ENCODE measurements at places on chromosomes 7 and 10.

DNA sequence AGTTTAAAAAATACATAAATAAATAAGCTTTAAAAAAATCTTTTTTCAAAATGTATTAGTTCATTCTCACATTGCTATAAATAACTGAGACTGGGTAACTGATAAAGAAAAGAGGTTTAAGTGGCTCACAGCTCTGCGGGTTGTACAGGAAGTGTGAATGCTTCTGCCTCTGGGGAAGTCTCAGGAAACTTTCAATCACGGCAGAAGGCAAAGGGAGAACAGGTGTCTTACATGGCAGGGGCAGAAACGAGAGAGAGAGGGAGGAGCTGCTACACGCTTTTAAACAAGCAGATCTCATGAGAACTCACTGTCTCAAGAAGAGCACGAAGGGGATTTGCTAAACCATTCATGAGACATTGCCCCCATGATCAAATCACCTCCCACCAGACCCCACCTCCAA, 114.6 kb downstream of the DNAJC1 start:
- DNase-seq, result no peak

DNA sequence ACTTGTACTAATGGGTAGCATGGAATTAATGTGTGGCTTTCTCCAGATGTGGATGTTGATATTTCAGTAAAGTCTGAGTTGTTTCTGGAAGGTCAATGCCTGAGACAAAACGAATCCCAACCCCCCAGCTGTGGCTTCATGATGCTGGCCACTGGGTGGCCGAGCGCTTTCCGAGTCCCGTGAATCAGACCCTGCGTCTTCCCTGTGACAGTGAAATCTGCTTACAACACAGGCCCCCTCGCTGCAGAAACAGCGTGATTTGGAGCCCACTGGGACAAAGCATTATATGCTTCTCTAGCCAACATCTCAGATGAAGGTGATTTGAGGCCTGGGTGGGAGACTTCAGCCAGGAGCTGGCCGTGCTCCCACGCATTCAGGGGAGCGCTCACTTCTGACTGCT, 124.7 kb downstream of the WDR37 start:
- no peak for DNase-seq

- DNase-seq, result no peak
Measured at GRCh38 chr7:128791972-128792327, 182 bp downstream of the CCDC136 start.

- no peak for DNase-seq
Measured at GRCh38 chr7:72924386-72924732, 536 bp upstream of the POM121 start.

DNA sequence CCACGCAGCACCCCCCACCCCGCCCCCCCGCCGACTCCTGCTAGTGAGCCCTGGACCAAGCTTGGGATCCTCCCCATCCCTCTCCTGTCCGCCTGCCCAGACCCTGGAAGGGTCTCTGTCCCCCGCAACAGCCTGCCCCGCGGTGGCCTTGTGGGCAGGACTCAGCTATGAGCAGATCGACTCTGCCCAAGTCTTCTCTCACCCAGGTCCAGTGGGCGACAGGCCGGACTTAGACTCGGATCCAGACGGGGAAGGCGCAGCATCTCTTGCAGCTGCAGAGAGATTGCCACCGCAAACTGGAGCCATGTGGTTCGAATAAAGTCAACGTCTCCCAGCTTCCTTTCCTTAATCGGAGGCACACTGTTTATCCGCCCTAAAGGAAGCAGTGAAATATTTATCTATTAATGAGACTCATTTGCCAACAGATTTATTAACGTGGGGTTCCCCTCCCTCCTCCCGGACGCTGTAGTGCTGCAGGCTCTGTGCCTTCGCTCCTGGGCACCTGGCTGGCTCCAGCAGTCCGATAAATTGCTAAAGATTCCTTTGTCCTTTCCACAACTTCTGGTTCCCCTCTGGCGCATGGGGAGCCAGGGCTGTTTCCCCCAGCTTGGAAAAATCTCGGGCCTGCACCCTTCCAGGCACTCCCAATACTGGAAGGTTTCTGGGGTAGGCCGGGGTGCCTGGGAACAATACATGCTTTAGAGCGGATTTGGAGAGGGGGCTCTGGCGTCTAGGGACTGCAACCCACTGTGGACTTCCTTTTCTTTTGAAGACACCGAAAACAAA, 634 bp upstream of the HOXA7 start:
- no peak for DNase-seq

DNA sequence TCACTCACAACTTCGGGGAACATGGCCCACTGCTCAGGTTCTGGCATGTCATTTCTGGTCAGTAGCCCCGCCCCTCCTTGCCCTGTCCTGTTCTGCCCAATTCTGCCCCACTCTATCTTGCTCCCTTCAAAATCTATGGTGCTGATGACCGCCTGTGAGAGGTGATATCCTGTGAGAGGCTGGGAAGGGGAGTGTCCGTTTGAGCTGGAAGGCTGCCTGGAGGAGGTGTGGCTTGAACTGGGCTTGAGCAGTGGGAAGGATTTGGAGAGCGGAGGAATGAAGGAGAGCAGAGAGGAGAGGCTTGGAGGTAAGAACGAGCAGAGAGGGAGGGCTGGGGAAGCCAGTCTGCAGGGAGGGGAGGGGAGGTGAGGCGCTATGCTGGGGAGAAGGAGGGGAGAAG, 145.3 kb downstream of the RPS24 start:
- no peak for DNase-seq

DNA sequence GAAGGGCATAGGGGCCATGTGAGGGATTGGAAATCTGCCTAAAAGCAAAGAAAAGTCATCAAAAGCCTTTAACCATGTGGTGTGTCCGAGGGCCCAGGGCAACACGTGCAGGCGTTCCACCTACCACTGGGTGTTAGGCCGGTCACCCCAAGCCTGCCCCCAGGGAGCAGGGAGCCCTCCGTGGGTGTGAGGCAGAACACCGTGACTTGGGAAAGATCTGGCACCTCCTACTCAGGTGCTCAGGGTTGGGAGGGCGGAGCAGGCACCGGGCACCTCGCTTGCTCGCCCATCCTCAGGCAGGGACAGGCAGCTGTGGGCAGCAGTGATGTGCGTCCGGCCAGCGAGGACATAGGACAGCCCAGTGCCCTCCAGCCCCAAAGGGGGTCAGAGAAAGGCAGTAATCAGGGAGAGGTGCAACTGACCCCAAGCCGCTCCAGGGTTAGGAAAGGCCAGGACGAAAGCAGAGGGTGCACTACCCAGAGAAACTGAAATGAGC, 80.7 kb upstream of the CHST15 start:
- DNase-seq, result no peak

DNA sequence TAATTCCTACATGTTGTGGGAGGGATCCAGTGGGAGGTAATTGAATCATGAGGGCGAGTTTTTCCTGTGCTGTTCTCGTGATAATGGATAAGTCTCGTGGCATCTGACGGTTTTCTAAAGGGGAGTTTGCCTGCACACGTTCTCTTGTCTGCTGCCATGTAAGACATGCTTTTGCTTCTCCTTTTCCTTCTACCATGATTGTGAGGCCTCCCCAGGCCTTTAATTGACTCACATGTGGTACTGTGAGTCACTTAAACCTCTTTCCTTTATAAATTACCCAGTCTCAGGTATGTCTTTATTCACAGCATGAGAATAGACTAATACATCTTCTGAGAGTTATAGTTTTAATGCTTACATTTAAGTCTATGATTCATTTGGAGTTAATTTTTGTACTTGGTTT, 22.6 kb upstream of the CPN1 start:
- no peak for DNase-seq

- no peak for DNase-seq
Measured at GRCh38 chr10:132847856-132848255, 61.9 kb upstream of the NKX6-2 start.

DNA sequence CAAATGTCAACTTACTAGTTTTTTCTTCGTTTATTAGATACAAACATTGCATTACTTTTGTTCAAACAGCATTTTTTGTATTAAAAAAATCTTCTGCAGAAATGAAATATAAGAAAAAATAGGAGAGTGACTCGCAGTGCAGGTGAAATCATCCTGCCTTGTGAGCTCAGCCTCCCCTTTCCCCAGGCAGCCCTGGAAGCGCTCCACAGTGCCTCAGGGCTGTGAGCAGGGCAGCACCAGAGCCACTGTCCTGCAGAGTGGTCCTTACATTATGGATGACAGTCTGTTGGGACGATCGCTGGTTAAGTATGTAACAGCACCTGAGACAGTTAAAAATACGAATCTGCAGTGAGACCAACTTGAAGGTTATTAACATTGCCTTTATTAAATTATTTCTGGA, 695.4 kb upstream of the POM121L12 start:
- DNase-seq, result no peak

DNA sequence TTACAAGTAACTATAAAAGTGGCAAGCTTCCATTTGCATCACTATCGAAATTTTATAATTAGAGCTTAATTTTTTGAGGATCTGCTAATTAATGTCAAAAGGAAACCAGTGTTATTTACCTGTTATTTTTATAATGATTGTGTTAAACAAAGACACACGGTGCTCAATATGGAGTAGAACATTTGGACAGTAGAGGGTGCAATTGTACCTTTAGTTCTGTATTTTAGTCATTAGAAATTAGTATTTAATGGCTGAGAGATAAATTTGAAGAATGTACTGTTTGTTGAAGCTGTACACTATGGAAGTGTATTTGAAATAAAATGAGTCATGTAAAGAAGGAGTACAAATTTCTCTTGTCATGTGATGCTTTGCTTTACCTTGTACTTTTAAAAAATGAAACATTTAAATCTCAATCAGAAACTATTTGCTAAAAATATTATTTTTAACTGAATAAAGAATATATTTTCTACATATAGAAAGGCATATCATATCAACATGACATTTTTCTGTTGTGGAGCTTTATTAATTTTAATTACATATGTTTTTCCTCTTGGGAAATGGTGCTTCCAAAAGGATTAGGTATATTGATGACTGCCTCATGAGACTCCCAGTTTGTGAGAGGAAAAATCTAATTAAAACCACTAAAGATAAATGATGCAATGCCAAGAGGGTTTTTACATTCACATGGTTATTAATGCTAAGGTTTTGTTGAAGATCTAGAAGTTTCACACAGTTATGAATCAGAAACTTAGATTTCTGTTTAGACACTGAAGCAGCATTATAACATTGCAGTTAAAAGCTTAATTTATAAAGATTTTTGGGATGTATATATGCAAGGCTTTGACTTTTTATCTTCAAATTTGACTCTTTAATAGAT, 10.4 kb upstream of the PRKG1 start:
- DNase-seq, result no peak

DNA sequence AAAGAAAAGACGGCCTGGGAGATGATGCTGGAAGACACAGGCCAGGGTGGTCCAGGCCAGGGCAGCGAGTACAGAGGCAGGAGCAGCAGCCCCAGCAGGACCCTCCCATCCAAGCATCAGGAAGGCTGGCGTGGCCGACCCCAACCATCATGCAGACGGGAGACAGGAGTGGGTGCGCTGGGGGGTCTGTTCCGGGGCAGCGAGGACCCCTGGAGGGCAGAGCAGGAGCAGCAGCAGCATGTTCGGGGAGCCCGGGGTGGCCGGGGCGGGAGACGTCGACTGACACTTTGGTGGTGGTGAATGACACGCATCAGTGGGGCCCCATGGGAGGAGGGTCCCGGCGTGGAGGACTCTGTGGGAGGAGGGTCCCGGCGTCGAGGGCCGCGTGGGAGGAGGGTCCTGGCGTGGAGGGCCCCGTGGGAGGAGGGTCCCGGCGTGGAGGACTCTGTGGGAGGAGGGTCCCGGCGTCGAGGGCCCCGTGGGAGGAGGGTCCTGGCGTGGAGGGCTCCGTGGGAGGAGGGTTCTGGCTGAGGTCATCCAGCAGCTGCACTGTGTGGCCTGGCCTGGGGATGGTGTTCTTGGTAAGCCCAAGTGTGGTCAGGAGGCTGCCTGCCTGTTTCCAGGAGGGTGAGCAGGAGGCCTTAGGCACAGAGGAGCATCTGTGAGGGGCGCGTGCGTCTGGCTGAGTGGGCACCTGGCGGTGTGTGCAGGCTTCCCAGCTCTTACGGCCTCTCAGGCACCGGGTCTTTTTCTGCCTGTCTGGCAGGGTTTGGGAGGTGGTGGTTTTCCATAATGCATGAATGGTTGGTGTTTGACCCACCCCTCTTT, 38.9 kb downstream of the FAM20C start:
- DNase-seq, result no peak

DNA sequence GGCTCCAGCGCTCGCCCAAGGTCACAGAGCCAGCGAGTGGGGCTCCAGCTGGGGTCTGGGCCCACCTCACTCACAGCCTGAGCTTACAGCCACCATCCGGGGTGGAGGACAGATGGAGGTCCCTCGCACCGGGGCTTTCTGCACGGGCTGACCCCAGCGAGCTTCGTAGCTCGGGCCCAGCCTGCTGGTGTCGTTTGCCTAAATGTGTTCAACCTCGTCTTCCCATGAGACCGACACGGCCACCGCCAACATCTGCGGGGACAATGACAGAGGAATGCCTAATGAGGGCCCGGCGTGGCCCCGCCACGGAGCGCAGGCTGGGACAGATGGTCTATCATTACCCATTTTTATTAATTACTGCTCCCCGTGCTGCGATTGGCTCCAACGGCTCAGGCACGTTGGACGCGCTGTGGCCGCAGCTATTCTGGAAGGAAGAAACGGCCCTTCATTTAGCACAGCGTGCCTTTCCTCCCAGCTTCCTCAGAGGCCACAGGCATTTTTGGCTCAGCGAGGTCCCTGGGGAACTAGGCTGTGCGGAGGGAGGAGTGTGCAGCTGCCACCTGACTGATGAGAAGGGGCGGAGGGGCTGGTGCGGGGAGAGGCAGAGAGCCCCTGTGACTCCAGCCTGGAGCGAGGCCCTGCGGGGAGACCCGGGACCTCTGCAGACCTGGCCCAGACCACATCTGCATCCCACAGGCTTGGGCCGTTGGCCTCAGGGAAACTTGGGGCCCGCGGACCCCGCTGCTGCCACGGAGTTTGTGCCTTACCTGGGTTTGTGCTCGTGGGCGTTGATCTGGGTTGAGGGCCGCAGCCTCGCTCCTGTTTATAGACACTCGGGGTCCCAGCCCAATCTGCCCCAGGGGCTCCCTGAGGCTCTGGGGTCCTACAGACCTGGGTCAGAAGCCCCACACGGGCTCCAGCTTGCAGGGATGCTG, 22.9 kb upstream of the ELFN1 start:
- no peak for DNase-seq
